NCI-H187 (cell line): ENCODE measurements at places on chromosomes 12 and 14.

DNA sequence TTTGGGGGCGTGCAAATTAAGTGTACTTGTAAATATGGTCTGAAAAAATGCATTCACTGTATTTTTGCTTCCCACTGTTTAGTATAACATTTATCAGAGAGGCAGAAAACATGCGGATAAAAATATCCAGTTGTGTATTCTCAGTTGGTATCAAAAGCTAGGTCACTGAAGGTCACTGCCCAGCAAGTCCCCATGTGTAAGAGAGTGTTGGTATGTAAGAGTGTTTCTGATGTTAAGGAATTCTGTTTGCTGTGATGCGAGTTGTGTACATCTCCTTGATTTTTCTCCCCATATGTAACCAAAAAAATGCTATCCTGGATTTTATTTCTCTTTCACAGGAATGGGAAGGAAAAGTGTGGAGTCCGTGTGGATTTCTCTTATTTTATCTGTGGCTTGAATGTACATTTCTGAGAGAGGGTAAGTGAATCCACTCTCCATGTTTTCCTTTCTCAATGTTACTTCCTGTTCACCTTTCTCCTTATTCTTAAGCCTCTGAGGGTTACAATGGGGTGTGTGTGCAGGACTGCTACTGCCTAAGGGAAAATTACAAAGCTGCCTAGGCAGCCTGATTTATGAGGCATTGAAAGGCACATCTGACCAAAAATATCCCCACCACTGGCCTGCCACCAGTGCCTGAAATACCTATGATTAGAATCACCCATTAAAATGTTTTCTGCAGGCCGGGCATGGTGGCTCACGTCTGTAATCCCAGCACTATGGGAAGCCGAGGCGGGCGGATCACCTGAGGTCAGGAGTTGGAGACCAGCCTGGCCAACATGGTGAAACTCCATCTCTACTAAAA is 97.9 kb upstream of the USP44 start:
- no peak for DNase-seq

GRCh38 chr12:107632246-107632645 is 53.4 kb upstream of the PWP1 start:
- no peak for DNase-seq

- DNase-seq: no peak
These were observed 1.2 kb downstream of the VSIG10 start for GRCh38 chr12:118102609-118103008.

DNA sequence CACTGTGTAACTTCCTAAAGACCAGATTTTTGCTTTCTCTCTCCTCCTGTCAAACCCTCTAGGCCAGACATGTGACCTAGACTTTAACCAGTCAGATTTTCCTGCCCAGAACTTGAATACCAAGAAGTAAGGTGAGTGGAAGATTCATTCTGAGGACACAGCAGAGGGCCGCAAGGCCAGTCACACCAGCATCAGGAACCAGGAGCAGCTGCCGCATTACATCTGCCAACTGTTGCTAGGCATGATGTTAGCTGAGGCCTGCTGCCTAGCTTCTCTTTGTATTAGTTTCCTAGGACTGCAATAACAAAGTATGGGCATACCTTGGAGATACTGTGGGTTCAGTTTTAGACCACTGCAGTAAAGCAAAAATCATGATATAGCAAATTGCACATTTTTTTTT is 101.9 kb upstream of the BMP4 start:
- no peak for DNase-seq

- DNase-seq: peak; percentile 26
These were observed 358.6 kb downstream of the DUSP6 start for GRCh38 chr12:88993651-88994050.

GRCh38 chr14:99754141-99755067 is 38.8 kb upstream of the EML1 start:
- no peak for DNase-seq

- no peak for DNase-seq
These were observed 39.7 kb upstream of the AP4S1 start for GRCh38 chr14:30985796-30986195.
